ENCODE measurements at places on chromosomes 5 and 9. TPM values are rescaled to one million over a fixed set of nuclear protein-coding genes. Genes with fewer than 3 reads are reported as not detected.

The RNF180 gene
- 2.7 TPM for total RNA-seq

The SLIT3 gene
- total RNA-seq, result 7.6 TPM

GRCh38 chr5:95374061-95374460, 17.1 kb upstream of the FAM81B start:
- no peak for DNase-seq
- no peaks in the 10 kb centered on the region for H3K27me3 ChIP-seq
- no peak overlapping the region for H3K4me3 ChIP-seq
- H3K4me1 ChIP-seq, result no peaks in the 10 kb centered on the region
- no peaks in the 10 kb centered on the region for H3K36me3 ChIP-seq

DNA sequence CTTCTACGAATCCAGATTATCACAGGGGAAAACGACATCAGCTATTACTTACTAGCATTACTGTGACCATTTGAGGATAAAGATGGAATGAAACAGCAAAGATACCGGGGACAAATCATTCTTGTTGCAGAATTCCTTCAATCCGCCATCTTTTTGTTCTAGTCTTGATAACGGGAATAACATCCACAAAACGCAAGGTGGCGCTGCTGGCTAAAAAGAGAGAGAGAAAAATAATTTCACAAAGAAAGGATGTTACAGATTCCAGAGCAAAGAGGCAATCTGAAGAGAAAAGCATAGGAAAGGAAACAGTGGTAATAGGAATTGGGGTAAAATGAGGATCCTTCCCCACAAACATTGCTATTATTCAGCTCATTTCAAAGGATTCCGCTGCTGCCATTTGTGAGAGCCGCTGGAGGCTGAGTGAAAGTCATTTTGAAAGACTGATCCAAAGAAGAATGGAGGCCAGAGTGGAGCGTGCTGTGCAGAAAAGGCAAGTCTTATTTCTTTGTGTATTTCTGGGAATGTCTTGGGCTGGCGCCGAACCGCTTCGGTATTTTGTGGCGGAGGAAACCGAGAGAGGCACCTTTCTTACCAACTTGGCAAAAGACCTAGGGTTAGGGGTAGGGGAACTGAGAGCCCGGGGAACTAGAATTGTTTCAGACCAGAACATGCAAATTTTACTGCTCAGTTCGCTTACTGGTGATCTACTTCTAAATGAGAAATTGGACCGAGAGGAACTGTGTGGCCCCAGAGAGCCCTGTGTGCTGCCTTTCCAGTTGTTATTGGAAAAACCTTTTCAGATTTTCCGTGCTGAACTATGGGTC, at the start of gene PCDHB7:
TSS of gene PCDHB7 (plus strand) at position 264 of the 824 bp plus-strand sequence. CDS start at position 456, 192 bp downstream.
- H3K36me3 ChIP-seq, result no peaks in the 10 kb centered on the region
- no peaks in the 10 kb centered on the region for H3K27me3 ChIP-seq
- no peak within 1 kb of the TSS for H3K27ac ChIP-seq
- H3K4me3 ChIP-seq, result no peak within 1 kb of the TSS

- H3K4me1 ChIP-seq, result no peaks in the 10 kb centered on the region
- no peaks in the 10 kb centered on the region for H3K27me3 ChIP-seq
- DNase-seq, result peak; percentile 33
- H3K4me3 ChIP-seq, result no peak overlapping the region
- H3K36me3 ChIP-seq, result no peaks in the 10 kb centered on the region
These were observed 136.5 kb downstream of the MTRR start for GRCh38 chr5:8005416-8005815.

- H3K27ac ChIP-seq, result no peak overlapping the region
- H3K4me3 ChIP-seq, result no peak overlapping the region
- no peaks in the 10 kb centered on the region for H3K36me3 ChIP-seq
- no peaks in the 10 kb centered on the region for H3K27me3 ChIP-seq
These were observed 4.7 kb downstream of the URM1 start for GRCh38 chr9:128375865-128376264.

DNA sequence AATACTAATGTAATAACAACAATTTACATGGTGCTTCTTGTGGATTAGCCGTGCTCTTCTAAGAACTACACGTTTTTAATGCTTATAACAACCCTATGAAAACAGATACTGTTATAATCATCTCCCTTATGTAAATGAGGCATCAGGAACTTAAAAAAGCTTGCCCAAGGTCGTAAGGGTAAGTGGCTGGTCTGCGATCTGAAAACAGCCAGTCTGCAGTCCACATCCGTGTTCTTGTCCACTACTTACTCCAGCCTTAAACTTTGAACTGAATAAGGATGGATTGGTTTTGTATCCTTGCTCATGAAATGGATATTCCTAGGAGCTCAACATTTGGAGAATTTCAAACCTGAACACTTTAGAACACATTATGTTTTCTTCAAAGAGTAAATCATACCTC, 26.7 kb downstream of the PAM start:
- no peaks in the 10 kb centered on the region for H3K27me3 ChIP-seq
- H3K4me1 ChIP-seq, result no peaks in the 10 kb centered on the region
- H3K27ac ChIP-seq, result no peak overlapping the region
- H3K36me3 ChIP-seq, result no peaks in the 10 kb centered on the region
- no peak for DNase-seq
- no peak overlapping the region for H3K4me3 ChIP-seq

The LECT2 gene
- not detected for total RNA-seq

The POLR1E gene
- 10.8 TPM for total RNA-seq

The CCIN gene
- total RNA-seq, result 0.32 TPM

The TMEM232 gene
- total RNA-seq, result 2.1 TPM

DNA sequence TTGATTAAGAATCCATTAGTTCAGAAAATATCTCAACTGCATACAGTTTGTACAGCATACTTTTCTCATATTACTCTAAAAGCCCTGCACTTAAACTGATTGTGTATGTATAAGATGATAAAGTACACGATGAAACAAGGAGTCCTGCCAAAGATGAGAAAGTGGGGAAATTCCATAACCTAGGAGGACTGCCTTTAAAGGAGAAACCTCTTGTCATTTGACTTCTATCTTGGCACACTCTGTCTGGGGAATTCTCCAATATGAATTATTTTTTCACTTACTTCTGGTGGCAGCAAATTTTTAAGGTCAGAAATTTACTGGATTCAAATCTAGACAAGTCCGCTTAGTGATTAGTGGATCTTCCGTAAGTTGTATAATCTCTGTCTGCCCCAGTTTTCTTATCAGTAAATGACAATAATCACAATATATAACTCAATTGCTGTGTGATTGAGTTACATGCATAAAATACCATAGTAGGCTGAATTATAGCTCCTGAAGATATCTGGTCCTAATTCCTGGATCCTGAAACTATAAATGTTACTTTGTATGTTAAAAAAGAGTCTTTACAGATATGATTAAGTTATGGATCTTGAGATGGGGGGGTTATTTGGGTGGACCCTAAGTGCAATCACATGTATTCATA, 17.0 kb upstream of the ISOC1 start:
- DNase-seq, result no peak
- no peak overlapping the region for H3K27ac ChIP-seq
- H3K27me3 ChIP-seq, result no peaks in the 10 kb centered on the region

- no peaks in the 10 kb centered on the region for H3K36me3 ChIP-seq
- H3K27ac ChIP-seq, result no peak overlapping the region
- no peaks in the 10 kb centered on the region for H3K4me1 ChIP-seq
- no peaks in the 10 kb centered on the region for H3K27me3 ChIP-seq
- H3K4me3 ChIP-seq, result no peak overlapping the region
- no peak for DNase-seq
These were observed 371.9 kb downstream of the EBF1 start for GRCh38 chr5:158727771-158728311.

- no peaks in the 10 kb centered on the region for H3K4me1 ChIP-seq
- no peak overlapping the region for H3K4me3 ChIP-seq
- H3K36me3 ChIP-seq, result no peaks in the 10 kb centered on the region
- no peak for DNase-seq
These were observed 229.7 kb downstream of the MRPS30 start for GRCh38 chr5:45038366-45038987.

GRCh38 chr5:178422400-178422775, 167.8 kb downstream of the COL23A1 start:
- H3K36me3 ChIP-seq, result no peaks in the 10 kb centered on the region
- no peaks in the 10 kb centered on the region for H3K4me1 ChIP-seq
- no peak for DNase-seq
- H3K4me3 ChIP-seq, result no peak overlapping the region
- no peak overlapping the region for H3K27ac ChIP-seq

GRCh38 chr5:97986069-97986468, 787.4 kb upstream of the RGMB start:
- no peak overlapping the region for H3K4me3 ChIP-seq
- no peaks in the 10 kb centered on the region for H3K36me3 ChIP-seq
- no peak overlapping the region for H3K27ac ChIP-seq
- no peaks in the 10 kb centered on the region for H3K27me3 ChIP-seq
- no peaks in the 10 kb centered on the region for H3K4me1 ChIP-seq

DNA sequence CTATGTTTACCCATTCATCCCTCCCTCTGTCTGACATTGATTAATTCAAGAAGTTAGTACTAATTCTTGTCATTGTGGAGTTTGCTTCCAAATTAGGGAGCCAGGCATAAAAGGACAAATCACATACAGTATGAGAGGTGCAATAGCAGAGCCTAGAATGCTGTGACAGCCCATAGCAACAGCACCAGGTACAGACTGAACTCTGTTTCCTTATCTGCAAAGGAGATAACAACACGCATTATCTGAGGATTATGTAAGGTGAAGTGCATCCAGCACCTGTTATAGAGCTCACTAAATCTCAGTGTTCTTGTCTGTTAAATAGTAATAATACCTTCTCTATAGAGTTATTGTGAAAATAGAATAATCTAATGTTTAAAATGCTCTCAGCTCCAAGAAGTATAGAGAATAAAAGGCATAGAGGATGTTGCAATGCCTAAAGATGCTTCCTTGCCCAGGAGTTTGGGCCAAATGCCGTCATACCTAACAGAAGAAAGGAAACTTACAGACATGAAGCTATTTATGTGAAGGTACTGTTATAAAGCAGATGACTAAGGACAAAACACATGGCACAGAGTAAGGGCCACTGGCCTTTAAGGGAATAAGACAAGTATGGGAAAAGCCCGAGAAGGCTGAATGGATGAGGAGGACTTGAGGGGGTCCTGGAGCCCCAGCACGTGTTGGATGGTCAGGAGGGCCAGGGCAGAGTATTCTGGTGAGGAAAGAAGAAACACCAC, 214.5 kb downstream of the ATP10B start:
- peak overlapping the region; percentile 69 for H3K27ac ChIP-seq
- H3K4me3 ChIP-seq, result no peak overlapping the region
- no peak for DNase-seq
- H3K27me3 ChIP-seq, result no peaks in the 10 kb centered on the region
- no peaks in the 10 kb centered on the region for H3K36me3 ChIP-seq

DNA sequence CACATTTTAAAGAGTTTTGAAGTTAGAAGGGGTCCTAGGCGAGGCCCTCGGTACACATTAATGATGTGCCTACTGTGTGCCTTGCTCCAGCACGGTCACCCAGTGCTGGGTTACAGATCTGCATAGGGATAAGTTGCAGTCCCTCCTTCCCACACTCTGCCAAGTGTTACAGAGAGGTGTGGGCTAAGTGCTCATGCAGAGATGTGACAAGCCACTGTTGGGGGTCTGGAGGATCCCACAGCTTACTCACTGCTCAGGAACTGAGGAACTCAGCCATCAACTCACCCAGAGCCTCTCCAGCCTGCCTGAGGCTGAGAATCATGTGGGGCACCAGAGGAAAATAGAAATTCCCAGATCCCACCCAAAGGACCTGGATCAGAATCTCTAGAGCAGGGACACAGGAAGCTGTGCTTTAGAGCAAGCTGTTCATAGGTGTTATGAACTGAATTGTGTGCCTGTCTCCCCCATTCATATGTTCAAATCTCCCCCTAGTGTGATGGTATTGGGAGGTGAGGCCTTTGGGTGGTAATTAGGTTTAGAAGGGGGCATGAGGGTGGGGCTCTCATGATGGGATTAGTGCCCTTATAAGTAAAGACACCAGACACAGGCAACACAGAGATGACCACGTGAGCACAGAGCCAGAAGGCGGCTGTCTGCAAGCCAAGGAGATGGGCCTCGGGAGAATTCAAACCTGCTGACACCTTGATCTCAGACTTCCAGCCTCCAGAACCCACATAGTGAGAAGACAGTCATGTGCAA, 164.1 kb downstream of the HSD17B3 start:
- no peaks in the 10 kb centered on the region for H3K27me3 ChIP-seq
- no peak for DNase-seq
- H3K4me3 ChIP-seq, result peak overlapping the region; percentile 4
- no peaks in the 10 kb centered on the region for H3K36me3 ChIP-seq

DNA sequence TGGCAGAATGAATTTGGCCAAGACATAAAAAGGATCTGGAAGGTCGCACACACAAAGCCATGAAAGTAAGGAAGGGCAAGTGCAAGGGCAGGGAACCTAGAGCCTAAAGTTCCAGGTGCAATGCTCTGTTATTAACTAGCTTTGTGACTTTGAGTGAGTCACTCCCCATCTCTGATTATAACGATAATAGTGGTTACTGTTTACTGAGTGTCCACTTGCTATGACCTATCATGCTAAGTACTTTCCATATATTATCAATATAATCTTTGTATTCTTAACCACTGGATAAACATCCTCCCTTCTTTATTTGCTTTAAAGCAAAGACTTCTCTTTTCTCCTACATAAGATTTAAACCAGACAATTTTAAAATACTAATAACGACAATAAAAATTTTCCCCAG, 504.6 kb upstream of the BRINP1 start:
- H3K27me3 ChIP-seq, result no peaks in the 10 kb centered on the region
- DNase-seq, result no peak
- H3K4me3 ChIP-seq, result no peak overlapping the region

DNA sequence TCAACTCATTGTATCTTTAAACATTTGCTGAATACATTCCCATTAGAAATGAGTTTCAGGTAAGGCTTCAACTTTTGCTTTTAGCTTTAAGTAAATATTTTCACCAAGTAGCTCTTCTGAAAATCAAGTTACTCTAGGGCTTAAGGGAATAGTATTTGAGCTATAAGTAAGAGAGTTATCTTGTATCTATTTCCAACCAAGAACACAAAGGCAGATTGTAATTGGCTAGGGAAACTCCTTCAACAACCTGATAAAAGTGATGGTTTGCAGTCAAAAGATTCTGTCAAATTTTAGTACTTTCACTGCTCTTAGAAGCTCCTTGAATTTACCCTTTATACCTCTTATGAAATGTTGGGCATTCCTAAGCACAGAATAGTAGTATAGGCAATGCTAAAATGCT, 13.0 kb downstream of the ELL2 start:
- H3K4me1 ChIP-seq, result no peaks in the 10 kb centered on the region
- H3K27ac ChIP-seq, result no peak overlapping the region
- no peaks in the 10 kb centered on the region for H3K27me3 ChIP-seq
- DNase-seq, result no peak
- no peak overlapping the region for H3K4me3 ChIP-seq
- H3K36me3 ChIP-seq, result no peaks in the 10 kb centered on the region

GRCh38 chr5:114346181-114346580, 15.7 kb upstream of the KCNN2 start:
- no peaks in the 10 kb centered on the region for H3K36me3 ChIP-seq
- no peaks in the 10 kb centered on the region for H3K27me3 ChIP-seq
- DNase-seq, result no peak
- no peak overlapping the region for H3K4me3 ChIP-seq

GRCh38 chr5:10303699-10304170, 4.0 kb downstream of the CMBL start:
- H3K36me3 ChIP-seq, result no peaks in the 10 kb centered on the region
- H3K4me3 ChIP-seq, result no peak overlapping the region
- H3K27ac ChIP-seq, result peak overlapping the region; percentile 79
- DNase-seq, result no peak

GRCh38 chr9:5817862-5818261, 15.1 kb downstream of the ERMP1 start:
- no peaks in the 10 kb centered on the region for H3K36me3 ChIP-seq
- no peak overlapping the region for H3K27ac ChIP-seq
- H3K4me3 ChIP-seq, result no peak overlapping the region
- H3K4me1 ChIP-seq, result no peaks in the 10 kb centered on the region
- H3K27me3 ChIP-seq, result no peaks in the 10 kb centered on the region
- no peak for DNase-seq

The CAMK4 gene
- 2.9 TPM for total RNA-seq

The PCDHA11 gene
- total RNA-seq, result not detected

- H3K4me1 ChIP-seq, result peaks cover 27% of the 10 kb centered on the region
- H3K4me3 ChIP-seq, result no peak overlapping the region
- DNase-seq, result peak; percentile 60
These were observed 84.5 kb downstream of the GNAQ start for GRCh38 chr9:77946969-77947620.

Data from colonic mucosa (tissue), 4 donors.